ENCODE measurements at places on chromosomes 12 and 14. TPM values are rescaled to one million over a fixed set of nuclear protein-coding genes. Genes with fewer than 3 reads are reported as not detected.

GRCh38 chr14:62546862-62547474, 498.3 kb downstream of the KCNH5 start:
- H3K27ac ChIP-seq = no peak overlapping the region
- no peaks in the 10 kb centered on the region for H3K27me3 ChIP-seq
- no peaks in the 10 kb centered on the region for H3K4me1 ChIP-seq
- H3K4me3 ChIP-seq = no peak overlapping the region
- no peaks in the 10 kb centered on the region for H3K36me3 ChIP-seq

GRCh38 chr12:76143343-76144244, 59.1 kb upstream of the NAP1L1 start:
- H3K27me3 ChIP-seq = no peaks in the 10 kb centered on the region
- peaks cover 17% of the 10 kb centered on the region for H3K4me1 ChIP-seq
- H3K4me3 ChIP-seq = no peak overlapping the region
- no peak overlapping the region for H3K27ac ChIP-seq

DNA sequence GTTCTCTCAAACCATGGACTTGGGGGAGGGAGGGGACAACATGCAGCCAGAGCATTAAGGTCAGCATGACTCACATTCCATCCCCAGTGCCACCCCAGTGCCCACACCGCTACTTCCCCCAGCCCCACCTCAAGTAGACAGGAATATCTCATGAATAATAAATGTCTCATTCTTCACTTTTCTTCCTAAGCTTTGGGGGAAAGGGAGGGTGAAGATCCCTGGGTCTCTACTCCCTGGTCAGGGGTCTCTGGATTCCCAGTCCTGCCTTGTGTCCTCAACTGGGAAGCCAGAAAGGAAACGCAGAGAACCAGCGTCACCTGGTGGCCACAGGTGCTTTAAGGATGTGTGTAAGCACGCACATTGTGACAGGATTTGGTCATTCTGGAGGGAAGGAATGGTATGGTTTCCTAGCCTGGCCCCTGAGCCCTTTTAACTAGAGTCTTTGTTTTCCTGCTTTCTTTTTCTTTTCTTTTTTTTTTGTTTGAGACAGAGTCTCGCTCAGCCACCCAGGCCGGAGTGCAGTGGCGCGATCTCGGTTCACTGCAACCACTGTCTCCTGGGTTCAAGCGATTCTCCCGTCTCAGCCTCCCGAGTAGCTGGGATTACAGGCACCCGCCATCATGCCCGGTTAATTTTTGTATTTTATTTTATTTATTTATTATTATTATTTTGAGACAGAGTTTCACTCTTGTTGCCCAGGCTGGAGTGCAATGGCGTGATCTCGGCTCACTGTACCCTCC, 3.4 kb downstream of the GPR84 start:
- peak overlapping the region; percentile 53 for H3K27ac ChIP-seq
- no peak for ATAC-seq
- no peaks in the 10 kb centered on the region for H3K36me3 ChIP-seq
- H3K4me3 ChIP-seq = no peak overlapping the region

DNA sequence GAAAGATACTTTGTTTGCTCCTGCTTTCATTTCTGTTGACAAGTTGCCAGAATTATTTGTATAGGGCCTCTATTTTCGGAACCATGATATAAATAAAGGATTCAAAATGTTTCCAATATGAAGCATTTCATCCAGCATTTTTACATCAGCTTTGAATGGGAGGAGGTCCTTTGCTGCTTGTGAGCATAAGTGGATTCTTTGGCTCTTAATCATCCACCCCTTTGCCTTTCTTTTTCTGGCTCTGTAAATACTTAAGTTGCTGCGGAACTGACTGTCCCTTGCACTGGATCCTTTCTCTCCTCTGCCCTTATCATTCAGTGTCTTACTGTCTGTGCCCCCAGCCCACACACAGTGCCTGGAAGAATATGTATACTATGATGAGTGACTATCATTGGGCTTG, 357.3 kb upstream of the RGS6 start:
- H3K27ac ChIP-seq = no peak overlapping the region

- no peaks in the 10 kb centered on the region for H3K36me3 ChIP-seq
- peaks cover 4% of the 10 kb centered on the region for H3K4me1 ChIP-seq
- peak overlapping the region; percentile 67 for H3K27ac ChIP-seq
- no peak overlapping the region for H3K4me3 ChIP-seq
- H3K27me3 ChIP-seq = no peaks in the 10 kb centered on the region
Observed at GRCh38 chr14:105305791-105306190, 5.0 kb upstream of the BRF1 start.

- no peak for ATAC-seq
- H3K4me3 ChIP-seq = no peak overlapping the region
- H3K4me1 ChIP-seq = no peaks in the 10 kb centered on the region
- no peaks in the 10 kb centered on the region for H3K36me3 ChIP-seq
Observed at GRCh38 chr14:86404425-86404824, 874.5 kb downstream of the FLRT2 start.

DNA sequence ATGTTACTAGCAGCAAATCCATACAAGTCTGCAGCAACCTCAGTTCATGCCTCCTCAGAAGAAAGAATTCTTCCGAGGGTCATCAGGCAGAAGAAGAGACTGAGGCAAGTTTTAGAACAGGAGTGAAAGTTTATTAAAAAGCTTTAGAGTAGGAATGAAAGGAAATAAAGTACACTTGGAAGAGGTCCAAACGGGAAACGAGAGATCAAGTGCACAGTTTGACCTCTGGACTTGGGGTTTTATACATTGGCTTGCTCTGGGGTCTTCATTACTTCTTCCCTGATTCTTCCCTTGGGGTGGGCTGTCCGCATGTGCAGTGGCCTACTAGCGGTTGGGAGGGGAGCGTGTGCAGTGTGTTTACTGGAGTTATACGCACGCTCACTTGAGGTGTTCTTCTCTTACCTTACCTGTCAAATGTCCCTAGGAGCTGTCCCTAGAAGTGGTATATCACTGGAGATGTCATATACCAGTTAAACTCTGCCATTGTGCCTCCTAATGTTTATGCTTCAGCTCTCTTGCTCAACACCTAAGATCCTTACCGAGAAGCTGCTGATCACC, 372.8 kb upstream of the KITLG start:
- H3K27me3 ChIP-seq = peaks cover 7% of the 10 kb centered on the region
- no peaks in the 10 kb centered on the region for H3K4me1 ChIP-seq
- H3K36me3 ChIP-seq = no peaks in the 10 kb centered on the region

DNA sequence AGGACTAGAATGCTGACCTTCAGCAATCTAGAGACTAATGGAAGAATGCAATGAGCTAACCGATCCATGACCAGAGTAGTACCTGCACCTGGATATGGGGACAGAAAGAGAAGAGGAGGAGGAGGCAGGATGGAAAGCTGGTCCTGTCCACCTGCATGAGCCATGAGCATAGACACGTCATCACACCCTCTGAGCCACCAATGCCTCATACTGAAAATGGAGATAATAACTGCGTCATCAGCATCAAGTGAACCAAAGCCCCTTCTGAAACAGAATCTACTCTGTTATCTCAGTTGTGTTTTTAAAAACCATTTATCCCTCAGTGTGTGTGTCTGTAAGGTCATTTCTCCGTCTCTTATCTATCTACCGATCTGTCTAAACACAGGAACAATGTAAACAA, 327.0 kb downstream of the BCL11B start:
- no peaks in the 10 kb centered on the region for H3K36me3 ChIP-seq
- ATAC-seq = peak; percentile 41

DNA sequence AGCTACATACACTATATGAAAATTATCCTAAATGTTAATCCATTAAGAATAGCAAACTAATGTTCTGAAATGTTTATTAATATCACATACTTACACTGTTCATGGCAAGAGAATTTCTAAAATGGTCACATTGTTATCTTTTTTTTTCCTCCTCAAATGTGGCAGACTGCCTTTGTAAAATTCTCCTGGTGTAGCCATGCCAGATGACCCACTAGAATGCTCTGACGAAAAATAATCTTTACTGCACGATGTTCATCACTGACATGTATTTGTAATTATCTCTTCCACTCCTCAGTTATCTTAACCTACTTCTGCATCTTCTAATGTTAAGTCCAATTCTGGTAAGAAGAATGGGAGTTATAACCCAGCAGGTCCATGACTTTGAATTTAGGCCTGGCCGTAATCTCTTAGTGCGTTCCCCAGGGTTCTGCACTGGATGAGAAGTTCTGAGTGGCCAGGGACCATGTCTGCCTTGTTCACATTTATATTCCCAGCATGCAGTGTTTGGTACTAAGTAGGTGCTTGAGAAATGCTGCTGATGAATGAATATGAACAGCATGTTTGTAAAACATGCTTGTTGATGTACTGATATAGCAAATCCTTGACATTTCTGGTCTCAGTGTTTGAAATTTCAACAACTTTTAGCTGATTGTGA, 46.7 kb downstream of the NOPCHAP1 start:
- peaks cover 37% of the 10 kb centered on the region for H3K4me1 ChIP-seq
- ATAC-seq = no peak
- H3K27me3 ChIP-seq = no peaks in the 10 kb centered on the region
- H3K27ac ChIP-seq = peak overlapping the region; percentile 82

DNA sequence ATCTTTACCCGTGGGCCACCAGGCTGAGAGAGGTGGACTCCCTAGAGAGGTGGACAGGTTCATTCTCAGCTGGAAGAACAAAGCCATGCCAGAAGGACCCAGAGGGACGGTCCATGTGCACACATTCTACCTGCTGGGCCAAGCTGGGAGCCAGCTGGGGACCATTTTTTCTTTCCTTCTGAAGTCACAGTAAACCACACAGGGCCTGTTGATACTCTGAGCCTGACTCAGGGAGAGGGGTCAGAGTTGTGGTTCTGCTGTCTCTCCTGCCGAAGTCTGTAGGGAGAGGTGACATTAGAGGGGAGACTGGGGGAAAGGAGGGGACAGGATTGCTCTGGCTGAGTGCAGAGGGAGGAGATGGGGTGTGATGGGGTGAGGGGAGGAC, 148.6 kb downstream of the TSPAN9 start:
- H3K36me3 ChIP-seq = no peaks in the 10 kb centered on the region
- peak; percentile 30 for ATAC-seq
- no peak overlapping the region for H3K4me3 ChIP-seq
- no peak overlapping the region for H3K27ac ChIP-seq

DNA sequence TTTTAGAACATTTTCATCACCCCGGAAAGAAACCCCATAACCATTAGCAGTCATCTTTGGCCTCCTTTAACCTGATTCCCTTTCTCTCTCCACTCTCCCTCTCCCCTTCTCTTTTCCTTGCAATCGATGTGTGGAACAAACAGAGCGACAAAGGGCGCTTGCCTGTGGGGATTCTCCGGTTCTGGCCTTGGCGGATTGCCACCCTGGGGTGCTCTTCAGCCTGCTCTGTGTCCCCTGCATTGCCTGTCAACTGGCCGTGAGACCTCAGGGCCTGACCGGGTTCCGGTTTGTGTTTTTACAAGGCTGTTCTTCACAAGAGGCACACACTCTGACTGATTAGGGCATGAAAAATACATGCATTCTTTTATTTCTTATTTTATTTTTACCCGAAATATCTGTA, 27.8 kb downstream of the LRTM2 start:
- ATAC-seq = no peak
- peaks cover 12% of the 10 kb centered on the region for H3K27me3 ChIP-seq
- no peaks in the 10 kb centered on the region for H3K4me1 ChIP-seq
- H3K4me3 ChIP-seq = no peak overlapping the region
- no peaks in the 10 kb centered on the region for H3K36me3 ChIP-seq

GRCh38 chr12:48350249-48351021, at the start of gene ZNF641:
ZNF641 (minus strand) TSS chr12:48350919; CDS start chr12:48348090, 2,829 bp downstream.
- peak; percentile 91 for ATAC-seq
- peak within 1 kb of the TSS; percentile 92 for H3K27ac ChIP-seq
- peaks cover 27% of the 10 kb centered on the region for H3K36me3 ChIP-seq
- no peaks in the 10 kb centered on the region for H3K27me3 ChIP-seq

DNA sequence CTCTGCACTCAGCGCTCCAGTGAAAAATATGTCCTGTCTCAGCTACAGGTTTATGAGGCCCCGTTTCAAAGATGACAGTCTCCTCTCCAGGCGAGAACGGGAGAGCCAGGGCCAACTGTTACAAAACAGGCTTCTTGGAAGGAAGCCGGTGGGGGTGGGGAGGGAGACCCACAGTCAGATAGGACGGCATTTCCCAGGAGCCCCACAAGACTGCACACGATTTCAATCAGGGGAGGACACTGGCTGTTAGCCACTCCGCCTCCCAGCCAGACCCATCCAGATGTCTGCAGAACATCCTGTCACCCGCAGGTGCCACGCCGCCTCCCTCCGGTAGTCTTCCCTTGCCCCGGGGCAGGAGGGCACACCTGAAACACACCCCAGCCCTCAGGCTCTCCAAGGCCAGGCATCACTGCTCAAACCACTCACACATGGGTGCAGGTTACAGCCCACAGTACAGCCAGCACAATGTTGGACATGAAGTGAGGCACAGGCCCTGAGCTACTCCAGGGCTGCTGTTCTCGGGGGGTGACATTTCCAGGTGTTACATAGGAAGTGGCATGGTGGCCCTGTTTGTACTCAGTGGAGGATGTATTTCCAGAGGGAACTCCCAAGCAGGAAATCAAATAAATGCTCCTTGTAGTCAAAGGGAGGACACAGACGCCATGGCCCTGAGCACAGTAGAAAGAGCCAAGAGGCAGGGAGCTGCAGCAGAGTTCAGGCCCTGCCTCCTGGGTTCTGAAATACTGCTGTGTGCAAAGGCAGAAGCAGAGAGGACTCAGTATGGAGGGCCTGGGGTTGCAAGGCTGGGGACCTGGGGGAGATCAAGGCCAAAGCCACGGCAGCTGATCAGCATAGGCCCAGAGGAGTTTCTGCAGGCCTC, 138.1 kb downstream of the BCL11B start:
- no peaks in the 10 kb centered on the region for H3K27me3 ChIP-seq
- H3K36me3 ChIP-seq = no peaks in the 10 kb centered on the region
- H3K4me3 ChIP-seq = no peak overlapping the region
- H3K4me1 ChIP-seq = peaks cover 28% of the 10 kb centered on the region
- ATAC-seq = no peak
- H3K27ac ChIP-seq = no peak overlapping the region

The ZNF385A gene
- 0.48 TPM for total RNA-seq

The PPP4R4 gene
- 1.8 TPM for total RNA-seq

The IL26 gene
- total RNA-seq = 8.0 TPM

The PAX9 gene
- not detected for total RNA-seq

The BDKRB1 gene
- not detected for total RNA-seq

The NR4A1 gene
- 47.6 TPM for total RNA-seq

The ABCD2 gene
- total RNA-seq = 3.3 TPM

The E2F7 gene
- 14.7 TPM for total RNA-seq

The NELL2 gene
- total RNA-seq = 12.8 TPM

The GYS2 gene
- not detected for total RNA-seq

The KLRC4 gene
- not detected for total RNA-seq
